ENCODE measurements at places on chromosomes 7 and 10.

- no peak for DNase-seq
These were observed 28.2 kb downstream of the INPP5F start for GRCh38 chr10:119754085-119754484.

- no peak for DNase-seq
These were observed 344.5 kb downstream of the RPS24 start for GRCh38 chr10:78378192-78378591.

GRCh38 chr10:30390207-30390606 lies 41.1 kb upstream of the MTPAP start:
- DNase-seq, result no peak

GRCh38 chr10:120415709-120416330 lies 41.2 kb upstream of the PLPP4 start:
- DNase-seq, result no peak

GRCh38 chr7:96093435-96093834 lies 228.5 kb downstream of the SLC25A13 start:
- DNase-seq, result no peak

GRCh38 chr10:110415809-110416208 lies 81.9 kb upstream of the DUSP5 start:
- no peak for DNase-seq
